ENCODE measurements at places on chromosomes 1 and 21.

DNA sequence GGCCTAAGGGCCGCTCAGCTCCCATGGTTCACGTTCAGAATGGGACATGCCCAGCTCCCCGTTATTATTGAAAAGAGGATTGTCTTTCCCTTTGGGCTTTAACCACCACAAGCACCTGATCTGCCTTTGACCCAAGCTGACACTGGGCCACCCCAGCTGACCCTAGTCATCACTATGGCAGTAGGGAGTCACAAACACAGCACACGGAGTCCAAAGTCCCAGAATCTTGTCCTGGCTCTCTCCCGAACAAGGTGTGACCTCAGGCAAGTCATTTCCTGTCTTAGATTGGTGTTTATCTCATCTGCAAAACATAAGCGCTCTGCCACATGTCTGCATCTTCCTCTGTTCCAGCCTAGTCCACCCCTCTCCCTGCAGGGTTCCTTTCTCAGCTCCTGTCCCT is 31.5 kb downstream of the IGFN1 start:
- no peak for DNase-seq

GRCh38 chr1:42931911-42932422 is 26.7 kb downstream of the SLC2A1 start:
- DNase-seq = no peak

DNA sequence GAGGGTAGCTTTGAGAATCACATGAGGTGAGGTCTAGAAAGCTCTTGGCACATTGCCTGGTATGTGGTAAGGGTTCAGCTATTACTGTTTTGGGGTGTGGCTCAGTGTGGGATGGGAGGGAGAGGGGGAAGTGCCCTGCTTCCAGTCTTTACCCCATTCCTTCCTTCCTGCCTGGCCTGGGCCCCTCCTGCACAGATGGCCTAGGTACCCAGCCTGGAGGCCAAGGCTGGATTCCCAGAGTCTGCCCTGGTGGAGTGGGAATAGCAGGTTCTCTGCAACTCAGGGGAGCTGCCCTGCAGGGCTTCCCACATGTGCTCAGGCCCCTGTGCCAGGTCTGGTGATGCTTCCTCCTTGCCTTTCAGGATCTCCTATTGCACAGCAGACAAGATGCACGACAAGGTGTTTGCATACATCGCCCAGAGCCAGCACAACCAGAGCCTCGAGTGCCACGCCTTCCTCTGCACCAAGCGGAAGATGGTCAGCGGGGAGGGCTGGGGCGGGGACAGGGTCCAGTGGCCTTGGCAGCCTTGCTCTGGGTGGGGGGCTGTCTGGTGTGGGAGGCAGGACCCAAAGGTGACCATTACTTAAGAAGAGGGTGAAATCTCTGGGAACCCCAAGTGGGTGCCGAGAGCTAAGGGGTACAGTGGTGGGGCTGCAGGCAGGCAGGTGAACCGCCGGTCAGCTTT is 13.5 kb downstream of the LDLRAP1 start:
- DNase-seq = no peak

GRCh38 chr1:113913312-113913668 is 8.2 kb downstream of the DCLRE1B start:
- DNase-seq = no peak

DNA sequence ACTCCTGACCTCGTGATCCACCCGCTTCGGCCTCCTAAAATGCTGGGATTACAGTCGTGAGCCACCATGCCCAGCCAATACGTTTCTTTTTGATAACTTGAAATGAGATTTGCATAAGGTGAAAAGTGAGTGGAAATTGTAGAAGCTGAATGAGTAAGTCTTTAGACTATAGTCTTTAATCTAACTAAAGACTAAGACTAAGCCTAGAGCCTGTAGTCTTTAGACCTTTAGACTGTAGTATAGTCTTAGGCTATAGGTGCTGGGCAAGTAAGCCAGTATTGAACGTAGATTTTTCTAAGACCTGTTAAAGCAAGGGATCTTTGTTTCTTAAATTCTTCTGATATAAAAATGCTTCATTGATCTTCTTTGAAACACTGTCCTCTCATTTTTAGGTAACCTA is 12.1 kb downstream of the PPP2R5A start:
- DNase-seq = no peak

GRCh38 chr1:176325664-176326063 is 118.6 kb upstream of the COP1 start:
- no peak for DNase-seq

- no peak for DNase-seq
Observed at GRCh38 chr1:64163431-64163830, 40.0 kb upstream of the UBE2U start.

DNA sequence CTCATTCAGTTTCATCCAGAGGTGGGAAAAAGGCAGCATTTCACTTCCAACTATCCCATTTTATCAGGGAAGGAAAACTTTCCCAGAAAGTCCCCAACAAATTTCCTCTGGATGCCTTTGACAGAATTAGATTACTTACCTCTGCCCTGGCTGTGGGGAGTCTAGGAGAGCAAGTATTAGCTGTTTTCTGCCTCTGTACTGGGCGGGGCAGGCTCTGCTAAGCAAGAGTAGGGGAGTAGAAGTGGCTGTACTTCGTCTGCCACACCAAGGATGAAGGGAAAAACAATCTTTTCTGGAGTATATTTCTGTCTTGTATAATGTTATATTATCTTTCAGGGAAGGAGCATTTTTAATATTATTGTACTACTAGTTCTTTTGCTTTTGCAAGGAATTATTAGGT is 78.5 kb downstream of the FNBP1L start:
- no peak for DNase-seq

- no peak for DNase-seq
Observed at GRCh38 chr1:54750596-54750995, 13.7 kb downstream of the PARS2 start.

All from HAP-1 (cell line).